ENCODE measurements at places on chromosomes 6 and 20.

DNA sequence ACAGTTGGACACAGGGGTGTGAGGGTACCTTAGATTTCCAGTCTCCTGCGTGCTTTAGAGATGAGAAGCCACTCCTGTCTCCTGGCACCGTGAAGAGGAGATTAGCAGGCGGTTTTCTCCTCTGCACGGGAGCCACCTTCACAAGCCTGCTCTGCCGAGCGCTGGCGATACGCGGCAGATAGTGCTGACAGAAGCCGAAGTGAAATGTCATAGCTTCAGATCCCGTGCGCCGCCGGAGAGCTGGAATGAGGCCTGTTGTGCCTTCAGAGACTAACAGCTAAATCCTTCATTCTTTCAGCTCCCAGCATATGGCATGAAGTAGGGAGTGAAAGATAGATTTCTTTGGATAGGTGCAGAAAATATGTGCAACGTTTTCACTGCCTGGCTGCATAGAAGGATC, 371.0 kb downstream of the TAF4 start:
- DNase-seq, result no peak

GRCh38 chr20:22626496-22626895, 42.1 kb upstream of the FOXA2 start:
- DNase-seq, result no peak

- no peak for DNase-seq
Measured at GRCh38 chr20:19758133-19758500, at the start of gene RIN2. TSS of gene RIN2 (plus strand) at chr20:19758258. CDS start at chr20:19889602, 131,344 bp downstream.

DNA sequence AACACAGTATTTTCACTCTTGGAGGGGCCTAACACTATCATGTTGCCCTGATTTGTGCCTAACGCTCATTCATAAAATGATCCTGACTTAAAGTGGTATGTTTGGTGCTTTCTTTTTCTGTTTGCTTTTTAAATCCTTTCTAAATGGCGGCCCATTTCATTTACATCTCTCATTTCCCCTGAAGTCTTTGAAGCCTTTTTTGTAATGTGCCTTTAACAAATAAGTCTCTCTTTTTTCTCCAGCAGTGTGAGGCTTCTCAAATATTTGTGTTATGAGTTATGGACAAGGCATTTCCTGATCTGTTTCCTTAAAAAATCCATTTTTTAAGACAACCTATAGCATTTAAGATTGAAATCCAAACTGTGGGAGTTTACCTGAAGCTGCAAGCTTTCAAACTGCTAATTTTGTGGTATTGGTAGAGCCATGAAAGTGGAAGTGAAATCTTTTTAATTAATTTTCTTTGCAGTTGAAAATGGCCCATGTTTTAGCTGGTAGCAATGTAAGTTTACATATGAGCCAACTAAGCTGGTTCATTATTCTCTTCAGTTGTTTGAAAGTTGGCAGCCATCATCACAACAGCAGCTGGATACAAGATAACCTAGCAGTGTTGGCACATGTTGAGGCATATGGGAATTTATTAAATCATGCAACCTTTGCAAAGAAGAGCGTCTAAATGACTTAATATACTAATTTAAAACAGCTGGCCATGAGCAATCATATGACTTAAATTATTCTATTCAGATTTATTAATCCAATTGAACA, 469.7 kb downstream of the CDKAL1 start:
- DNase-seq, result no peak

- DNase-seq, result no peak
Measured at GRCh38 chr6:142416179-142416578, 114.4 kb downstream of the ADGRG6 start.

GRCh38 chr20:25341716-25342680, 48.6 kb downstream of the ABHD12 start:
- no peak for DNase-seq

DNA sequence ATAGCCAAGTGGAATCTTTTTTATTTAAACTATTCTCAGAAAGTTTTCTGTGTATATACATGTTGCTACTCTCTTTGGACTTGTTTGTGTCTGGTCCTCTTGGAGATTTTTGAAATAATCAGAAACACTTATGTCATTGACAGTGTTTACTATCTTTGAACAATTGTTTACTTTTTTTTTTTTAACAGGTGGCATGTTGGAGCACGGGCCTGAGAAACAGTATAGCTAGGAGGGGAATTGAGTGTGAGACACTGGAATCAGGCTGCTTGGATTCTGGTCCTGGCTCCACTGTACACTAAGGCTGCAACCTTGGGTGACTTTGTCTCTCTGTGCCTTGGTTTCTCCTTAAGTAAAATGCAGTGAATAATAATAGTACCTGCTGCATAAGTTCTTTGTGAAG, 279.6 kb downstream of the PRL start:
- no peak for DNase-seq

DNA sequence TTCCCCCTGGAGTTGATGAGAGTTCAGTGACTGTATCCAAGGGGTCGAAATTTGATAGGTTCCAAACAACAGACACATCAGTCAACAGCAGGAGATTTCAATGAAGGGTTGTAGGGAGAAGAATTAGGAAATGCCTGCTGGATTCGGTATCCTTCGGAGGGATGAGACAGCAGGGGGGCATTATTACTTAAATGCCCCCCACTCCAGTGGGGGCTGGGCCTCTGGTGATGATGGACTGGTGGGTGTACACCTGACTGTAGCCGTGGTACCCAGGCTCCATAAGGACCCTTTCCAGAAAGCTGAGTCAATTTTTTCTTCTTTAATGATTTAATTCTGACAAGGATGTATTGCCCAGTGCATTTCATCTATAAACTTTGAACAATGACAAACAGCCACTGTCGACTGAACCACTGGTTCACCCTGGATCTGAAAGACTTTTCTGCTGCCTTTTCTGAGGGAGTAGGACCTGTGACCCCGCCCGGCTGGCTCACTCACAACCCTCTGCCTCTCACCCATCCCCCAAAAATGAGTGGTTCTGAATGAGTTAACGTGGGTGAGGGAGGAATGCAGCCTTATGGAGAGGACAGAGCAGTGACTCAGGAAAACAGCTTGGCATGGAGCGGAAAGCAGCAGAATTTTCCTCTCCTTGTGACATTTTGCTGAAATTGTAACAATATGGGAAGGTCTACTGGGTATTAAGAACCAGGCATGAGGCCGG, 41.0 kb downstream of the ZMYND8 start:
- no peak for DNase-seq

DNA sequence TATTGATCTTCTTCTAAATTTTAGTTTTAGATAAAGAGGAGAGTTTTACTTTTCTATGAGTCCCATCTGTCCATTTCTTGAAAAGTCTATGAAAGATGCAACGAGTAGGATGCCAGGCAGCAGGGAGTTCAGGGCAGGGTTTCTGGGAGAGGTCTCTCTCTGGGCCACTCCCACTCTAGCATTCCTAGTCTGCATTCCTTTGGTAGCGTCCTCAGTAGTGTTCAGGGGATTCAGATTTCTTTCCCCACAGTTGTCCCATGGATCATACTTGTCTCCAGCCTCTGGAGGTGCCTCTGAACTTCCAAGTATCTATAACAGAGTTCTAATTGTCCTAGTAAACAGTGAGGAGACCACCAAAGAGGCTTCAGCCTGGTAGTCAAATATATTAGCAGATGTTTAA, 225.3 kb downstream of the RIMS1 start:
- DNase-seq, result no peak

- DNase-seq, result peak; percentile 20
Measured at GRCh38 chr20:11686820-11687543, 230.7 kb upstream of the BTBD3 start.

GRCh38 chr20:51586005-51586440, 43.5 kb upstream of the NFATC2 start:
- no peak for DNase-seq

DNA sequence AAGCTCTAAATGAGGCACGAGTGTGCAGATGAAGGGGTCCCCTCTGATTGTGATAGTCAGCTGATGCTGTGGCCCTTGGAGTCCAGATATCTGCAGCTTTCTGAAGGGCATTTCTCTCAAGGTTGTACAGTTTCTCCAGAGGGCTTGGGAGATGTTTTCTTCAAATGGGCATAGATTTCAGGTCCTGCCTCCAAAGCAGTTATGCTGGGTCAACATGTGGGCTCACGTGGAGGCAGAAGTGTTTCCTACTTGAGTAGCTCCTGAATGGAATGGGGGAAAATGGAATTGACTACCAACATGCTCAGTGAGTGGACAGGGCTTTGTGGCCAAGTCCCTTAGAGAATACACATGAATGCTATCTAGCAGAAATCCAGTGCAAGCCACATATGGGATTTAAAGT, 360.7 kb downstream of the SAMD5 start:
- no peak for DNase-seq

GRCh38 chr20:58546756-58547622, 31.8 kb upstream of the APCDD1L start:
- DNase-seq, result no peak

GRCh38 chr6:27374824-27375612, 13.5 kb upstream of the ZNF391 start:
- DNase-seq, result peak; percentile 77

- DNase-seq, result no peak
Measured at GRCh38 chr6:58290177-58290576, 972.7 kb downstream of the PRIM2 start.

- no peak for DNase-seq
Measured at GRCh38 chr6:12483712-12484111, 193.6 kb downstream of the EDN1 start.

DNA sequence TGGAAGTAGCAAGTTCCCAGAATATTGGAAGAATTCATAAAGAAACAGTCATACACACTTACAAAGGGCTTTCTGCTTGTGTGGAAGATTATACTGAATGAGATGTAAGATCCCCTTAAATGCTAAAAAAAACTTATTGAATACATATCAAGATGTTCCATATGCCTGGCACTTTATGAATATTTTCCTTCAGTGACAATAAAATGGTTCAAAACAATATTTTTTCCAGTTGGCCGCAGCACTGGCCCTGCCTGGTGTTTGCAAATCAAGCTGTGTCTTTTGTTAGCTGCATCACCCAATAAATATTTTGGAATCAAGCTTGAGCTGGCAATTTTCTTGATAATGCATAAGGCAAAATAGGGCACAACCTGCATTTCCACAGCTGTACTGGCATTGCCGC, 51.2 kb downstream of the CFAP61 start:
- DNase-seq, result no peak

DNA sequence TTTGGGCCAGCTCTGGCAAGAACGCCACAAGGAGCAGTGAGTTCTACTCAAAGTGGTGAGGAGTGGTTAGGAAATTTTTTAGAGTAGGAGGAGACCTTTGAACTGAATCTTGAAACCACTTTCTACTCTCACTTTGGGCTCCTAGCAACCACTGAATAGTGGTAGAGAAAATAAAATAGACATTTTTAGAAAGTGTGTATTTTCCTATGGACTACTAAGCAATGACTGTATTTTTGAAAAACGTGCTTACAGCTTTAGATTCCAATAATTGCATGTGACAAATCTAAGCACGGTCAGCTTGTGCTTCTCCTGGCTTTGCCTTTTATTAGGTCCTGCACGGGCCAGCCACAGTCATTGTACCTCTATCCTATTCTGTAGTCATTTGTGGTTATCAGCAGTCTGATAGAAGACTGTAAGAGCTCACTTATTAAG, 8.7 kb upstream of the IFNGR1 start:
- DNase-seq, result no peak

DNA sequence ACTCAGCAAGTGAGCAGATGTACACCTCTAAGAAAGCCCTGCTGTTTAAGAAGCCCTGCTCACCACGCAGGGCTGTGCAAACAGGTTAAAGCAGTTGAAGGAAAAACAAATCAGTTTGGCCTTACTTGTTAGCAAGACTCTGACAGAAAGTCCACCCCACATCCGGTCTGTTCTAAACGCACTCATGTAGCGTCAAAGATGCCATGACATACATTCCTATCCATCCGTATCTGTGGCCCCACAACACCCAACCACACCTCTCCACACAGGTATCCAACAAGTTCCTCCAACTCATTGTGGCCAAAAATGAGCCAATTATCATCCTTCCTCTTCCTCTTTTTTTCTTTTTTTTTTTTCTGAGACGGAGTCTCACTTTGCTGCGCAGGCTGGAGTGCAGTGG, 22.8 kb upstream of the RAB22A start:
- no peak for DNase-seq

- no peak for DNase-seq
Measured at GRCh38 chr6:69668916-69669315, 127.9 kb downstream of the LMBRD1 start.

GRCh38 chr20:58824843-58825242, 25.9 kb downstream of the GNAS-AS1 start:
- no peak for DNase-seq

DNA sequence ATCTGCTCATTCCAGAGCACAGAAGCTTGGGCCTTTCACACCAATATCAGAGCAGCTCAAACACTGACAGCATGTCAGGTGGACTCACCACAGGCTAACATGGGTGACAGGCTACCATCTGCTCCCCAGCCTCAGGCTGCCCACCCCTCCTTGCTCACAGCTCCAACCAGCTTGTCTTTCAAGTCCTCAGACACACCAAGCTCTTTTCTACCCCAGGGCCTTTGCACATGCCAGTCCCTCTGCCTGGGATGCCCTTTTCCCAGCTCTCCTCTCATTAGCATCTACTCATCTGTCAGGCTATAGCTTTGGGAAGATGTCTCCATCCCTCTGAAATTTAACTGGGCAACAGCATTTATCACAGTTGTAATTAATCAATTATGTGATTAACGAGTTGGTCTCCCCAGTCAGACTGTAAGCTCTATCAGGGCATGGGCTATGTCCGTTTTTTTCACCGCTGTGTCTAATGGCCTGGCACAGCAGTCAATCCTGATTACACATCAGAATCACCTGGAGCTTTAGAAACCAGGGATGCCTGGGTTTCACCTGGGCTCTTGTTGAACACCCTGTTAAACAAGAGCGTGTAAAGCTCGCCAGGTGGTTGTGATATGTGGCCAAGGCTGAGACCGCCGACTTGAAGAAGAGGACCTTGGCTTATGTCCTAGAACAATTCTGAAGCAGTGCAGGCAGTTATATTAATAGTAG, 88.9 kb upstream of the MRPS10 start:
- DNase-seq, result no peak

- DNase-seq, result no peak
Measured at GRCh38 chr6:106612671-106613416, 16.5 kb downstream of the RTN4IP1 start.

GRCh38 chr6:164184410-164184809, 769.9 kb downstream of the QKI start:
- DNase-seq, result no peak

DNA sequence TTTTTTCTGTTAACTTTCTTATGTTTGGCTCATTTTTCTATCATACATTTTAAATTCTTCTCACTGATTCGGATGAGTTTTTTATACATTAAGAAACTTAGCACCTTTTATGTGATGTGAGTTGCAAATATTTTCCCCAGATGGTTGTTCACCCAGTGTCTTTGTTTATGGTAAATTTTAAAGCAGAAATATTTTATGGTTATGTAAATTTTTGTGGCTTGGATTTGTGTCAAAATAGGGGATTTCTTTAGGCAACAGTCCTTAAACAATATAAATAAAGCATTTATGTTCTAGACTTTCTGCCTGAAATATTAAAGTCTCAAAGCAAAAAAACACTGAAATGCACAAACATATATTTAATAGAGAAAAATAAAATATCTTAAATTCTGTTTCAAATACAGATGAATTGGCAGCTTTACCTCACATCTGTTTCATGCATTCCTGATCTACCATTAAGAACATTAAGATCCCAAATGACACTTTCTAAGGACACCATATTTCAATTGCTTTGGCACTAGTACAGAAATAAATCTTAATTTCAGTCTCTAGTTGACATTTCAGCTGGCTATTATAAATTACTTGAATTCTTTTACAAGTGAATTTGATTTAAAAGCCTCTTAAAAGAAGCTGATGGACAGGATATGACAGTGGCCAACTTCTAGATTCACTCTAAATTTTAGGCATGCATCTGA, 646.6 kb downstream of the HACE1 start:
- DNase-seq, result no peak

GRCh38 chr6:53342217-53342616, 6.5 kb downstream of the ELOVL5 start:
- DNase-seq, result no peak

GRCh38 chr6:91634791-91635190, 1047.9 kb upstream of the MAP3K7 start:
- no peak for DNase-seq
